NCI-H1417 (cell line): ENCODE measurements at places on chromosomes 3 and 15.

DNA sequence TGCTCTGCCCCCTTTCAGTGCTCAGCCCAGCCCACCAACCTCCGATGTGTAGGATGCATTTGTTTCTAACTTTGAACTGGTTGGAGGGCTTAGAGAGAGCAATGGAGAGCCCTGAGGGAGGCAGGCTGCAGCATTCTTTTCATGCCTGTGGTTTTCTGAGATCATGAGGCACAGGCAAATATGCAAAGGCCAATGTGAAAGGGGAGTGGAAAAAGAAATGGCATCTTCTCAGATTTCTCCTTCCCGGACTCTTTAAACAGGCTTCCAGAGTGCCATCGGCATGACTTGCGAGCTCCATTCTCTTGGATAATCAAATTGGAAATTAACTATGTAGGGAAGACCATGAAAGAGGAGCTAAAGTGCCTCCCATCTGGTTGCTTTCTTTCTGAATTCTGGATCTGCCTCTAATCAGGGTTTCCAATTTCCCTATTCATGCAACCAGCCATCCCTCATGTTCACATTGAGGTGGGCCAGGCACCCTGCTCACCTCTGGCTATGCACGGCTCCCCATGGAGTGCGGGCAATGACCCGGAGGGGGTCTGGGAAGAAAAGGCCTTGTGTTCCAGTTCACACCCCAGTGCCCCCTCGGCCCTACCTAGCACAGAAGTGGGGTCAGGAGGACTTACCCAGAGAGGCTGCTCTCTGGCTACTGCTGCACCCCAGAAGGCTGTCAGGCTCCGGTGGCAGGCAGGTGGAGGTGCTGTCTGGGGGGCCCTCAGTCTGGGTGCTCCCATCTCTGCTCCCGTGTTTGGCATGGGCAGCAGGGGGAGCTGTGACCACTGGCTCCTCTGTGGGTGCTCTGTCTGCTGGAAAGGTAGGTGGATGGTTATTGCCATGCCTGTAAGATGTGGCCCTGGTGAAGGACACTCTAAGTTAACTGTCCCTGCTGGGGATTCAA lies 16.1 kb downstream of the AMOTL2 start:
- DNase-seq, result no peak

DNA sequence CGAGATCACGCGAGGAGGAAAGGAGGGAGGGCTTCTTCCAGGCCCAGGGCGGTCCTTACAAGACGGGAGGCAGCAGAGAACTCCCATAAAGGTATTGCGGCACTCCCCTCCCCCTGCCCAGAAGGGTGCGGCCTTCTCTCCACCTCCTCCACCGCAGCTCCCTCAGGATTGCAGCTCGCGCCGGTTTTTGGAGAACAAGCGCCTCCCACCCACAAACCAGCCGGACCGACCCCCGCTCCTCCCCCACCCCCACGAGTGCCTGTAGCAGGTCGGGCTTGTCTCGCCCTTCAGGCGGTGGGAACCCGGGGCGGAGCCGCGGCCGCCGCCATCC lies 1.1 kb upstream of the SETD5 start:
- peak; percentile 88 for DNase-seq

DNA sequence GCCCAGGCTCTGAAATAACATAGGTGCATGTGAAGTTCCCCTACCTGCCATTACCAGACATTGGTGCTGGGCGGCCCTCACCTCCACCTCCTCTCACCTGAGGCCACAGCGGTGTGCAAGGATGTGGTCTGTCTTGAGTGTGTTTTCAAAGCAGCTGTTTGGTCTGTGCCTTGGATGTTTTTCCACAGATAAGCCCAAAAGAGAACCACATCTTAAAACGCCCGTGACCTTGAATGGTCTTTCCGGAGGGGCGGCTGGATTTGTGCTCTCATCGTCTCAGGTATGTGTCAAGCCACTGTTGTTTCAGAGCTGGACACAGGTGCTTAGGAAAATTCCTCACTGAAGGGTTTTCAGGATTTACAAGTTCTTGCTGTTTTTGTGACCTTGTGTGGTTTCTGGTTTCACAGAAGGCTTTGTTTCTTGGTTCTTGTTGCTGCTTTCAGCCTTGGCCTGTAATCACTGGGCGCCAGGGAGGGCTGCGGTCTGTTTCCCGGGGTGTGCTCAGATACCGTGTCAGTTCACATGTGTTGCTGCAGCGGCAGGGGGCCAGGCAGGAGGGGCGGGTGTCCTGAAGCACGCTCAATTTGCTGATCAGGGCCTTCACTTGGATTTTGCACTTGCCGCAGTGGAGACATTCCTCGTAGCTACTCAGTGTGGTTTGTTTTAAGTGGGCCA lies 128.4 kb downstream of the IGF1R start:
- peak; percentile 84 for DNase-seq

GRCh38 chr3:46284981-46285683 lies 42.9 kb downstream of the CCR3 start:
- DNase-seq, result no peak

DNA sequence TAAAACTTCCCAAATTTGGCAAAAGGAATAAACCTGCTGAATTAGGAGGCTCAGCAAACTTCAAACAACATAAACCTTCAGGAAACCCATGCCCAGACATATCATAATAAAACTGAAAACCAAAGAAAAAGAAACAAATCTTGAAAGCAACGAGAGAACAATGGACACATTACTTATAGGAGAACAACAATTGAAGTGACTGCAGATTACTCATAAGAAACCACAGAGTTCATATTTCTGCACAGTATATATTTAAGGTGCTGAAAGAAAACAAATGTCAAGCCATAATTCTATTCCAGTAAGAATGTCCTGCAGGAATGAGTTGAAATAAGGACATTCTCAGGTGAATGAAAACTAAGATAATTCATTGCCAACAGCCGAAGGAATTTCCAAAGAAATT lies 80.8 kb upstream of the PROK2 start:
- no peak for DNase-seq

DNA sequence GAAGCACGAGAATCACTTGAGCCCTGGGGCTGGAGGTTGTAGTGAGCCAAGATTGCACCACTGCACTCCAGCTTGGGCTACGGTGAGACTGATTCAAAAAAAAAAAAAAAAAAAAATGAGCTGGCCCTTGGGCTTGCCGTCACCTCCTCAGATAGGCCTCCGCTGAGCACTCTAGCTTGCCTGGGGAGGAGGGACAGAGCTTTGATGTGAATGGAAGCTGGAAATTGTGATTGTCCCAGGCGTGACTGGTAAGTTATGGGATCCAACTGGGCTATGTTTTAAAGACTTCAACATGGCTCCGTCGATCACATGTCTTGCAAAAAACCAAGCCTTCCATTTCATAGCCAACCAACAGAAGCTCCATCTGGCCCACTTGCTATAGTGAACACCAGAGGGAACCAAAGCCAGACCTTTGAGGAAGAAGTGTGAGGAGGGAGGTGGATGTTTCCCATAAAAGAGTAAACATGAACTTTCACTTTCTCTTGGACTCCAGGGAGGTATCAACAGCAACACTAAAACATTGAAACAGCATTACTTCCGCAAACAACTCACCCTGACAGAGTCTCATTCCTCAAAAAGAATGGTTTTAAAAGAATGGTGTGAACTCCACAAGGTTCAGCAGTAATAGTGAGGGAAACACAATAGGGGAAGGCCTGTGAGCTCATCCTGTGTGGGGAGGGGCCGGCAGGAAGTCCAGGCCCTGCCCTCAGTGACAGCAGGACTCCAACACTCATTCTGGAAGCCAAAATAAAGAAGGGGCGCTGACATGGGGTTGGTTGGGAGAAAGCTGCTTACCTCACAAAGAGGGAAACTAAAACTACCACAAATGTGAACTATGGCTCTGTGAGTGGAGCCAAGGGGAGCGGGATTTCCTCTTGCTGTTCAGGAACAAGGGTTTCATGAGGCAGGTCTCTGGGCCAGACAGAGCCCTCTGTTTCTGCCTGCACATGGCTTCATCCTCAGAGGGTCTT lies 59.2 kb upstream of the IL12A start:
- no peak for DNase-seq

DNA sequence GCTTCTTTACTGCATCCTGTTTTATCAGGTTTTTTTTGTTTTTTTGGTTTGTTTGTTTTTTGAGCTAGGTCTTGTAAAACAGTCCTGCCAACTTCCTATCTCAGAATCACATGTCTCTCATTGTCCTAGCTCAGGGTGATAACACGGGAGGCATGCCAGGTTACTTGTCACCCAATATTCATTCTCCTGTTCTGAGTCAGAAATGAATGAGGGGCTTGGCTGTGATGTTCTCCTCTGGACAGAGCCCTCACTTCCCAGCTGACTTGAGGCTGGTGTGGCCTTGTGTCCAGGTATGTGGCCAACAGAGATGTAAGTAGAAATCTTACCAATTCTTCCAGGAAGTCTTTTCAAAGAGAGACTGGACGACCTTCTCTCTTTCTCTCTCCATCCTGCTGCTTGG lies 317.0 kb downstream of the GABRB3 start:
- no peak for DNase-seq

DNA sequence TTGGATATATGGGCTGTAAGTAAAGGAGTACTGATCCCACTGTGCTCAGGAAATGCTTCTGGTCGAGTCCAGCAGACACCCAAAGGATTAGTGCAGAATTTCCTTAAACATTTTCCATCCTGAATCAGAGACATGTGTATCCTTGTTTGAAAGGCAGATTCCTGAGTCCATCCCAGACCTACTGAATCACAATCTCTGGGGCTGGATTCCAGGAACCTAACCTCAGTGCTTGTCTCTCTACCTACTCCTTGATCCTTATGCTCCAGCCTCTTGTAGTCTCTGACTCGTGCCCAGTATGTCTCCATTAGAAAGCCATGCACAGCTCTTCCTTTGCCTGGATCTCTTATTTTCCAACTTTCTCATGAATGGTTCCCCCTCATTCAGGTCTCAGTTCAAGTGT lies 585.8 kb downstream of the NLGN1 start:
- DNase-seq, result no peak

GRCh38 chr3:130679218-130679617 lies 67.4 kb downstream of the PIK3R4 start:
- DNase-seq, result no peak

DNA sequence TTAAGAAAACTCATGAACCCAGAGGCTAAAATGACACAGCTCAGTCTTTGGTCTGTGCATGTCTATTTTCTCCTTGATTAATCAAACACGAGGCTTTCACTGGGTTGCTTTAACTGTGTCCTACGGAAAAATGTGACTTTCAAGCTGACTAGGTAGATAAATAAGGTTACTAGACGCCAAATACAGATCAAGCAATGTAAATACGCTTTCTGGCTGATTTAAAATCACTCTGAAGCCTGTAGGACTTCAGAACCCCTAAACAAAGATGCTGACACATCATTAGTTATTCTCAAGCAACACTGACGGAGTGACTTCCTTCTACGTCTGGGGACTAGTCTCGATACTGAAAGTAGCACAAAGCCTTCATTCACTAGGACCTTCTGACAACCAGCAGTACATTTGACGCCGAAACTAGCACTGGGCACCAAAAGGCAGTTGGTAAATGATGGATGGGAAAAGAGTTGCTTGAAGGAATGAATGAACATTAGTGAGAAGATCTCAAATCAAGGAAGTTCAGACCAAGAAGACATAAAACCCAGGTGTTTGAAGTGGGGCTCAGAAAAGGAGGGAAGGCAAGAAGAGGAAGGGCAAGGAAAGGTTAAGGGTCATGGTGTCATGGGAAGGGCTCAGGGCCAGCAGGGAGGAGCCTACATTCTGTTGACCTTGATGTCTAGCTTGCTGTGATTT lies 67.1 kb upstream of the CDV3 start:
- no peak for DNase-seq

DNA sequence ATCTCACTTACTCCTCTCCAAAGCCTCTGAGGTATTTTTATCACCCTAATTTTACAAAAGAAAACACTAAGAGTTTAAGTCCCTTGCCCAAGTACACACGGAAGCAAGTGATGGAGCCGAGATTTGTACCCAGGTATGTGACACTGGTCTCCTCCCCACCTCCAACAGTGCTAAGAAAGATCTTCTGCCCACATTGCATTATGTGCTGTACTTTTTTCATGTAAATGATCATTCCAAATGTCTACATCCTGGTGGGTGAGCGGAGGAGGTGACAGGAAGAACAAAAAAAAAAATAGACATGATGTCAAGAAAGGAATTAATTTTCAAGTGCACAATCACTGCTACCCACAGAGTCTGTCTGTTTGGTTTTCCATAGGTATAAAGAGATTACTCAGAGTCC lies 694.1 kb downstream of the FHIT start:
- DNase-seq, result no peak

- no peak for DNase-seq
Measured at GRCh38 chr3:188421151-188421821, 267.3 kb downstream of the LPP start.

DNA sequence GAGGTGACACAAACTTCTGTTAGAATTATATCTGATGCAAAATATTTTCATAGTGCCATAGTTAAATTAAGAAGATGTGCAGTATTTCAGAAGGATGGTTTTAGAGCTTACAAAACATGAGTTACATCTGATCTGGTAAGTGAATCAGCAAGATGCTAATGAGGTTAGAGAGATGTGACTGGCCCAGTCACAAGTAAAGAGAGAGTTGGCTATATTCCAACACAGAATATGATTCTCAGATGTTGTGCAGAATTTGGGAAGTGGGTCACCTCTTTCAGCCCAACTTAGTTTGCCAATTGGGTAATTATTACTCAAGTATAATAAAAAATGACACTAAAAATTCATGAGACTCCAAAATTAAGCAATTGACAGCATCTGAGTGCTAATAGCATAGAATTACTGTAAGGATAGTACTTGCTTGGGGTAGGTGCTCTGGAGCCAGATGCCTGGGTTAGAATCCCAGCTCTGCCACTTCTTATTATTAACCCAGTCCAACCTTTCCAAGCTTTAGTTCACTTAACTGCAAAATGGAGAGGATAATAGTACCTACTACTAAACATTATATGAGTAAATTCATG lies 30.8 kb downstream of the P2RY1 start:
- DNase-seq, result no peak

DNA sequence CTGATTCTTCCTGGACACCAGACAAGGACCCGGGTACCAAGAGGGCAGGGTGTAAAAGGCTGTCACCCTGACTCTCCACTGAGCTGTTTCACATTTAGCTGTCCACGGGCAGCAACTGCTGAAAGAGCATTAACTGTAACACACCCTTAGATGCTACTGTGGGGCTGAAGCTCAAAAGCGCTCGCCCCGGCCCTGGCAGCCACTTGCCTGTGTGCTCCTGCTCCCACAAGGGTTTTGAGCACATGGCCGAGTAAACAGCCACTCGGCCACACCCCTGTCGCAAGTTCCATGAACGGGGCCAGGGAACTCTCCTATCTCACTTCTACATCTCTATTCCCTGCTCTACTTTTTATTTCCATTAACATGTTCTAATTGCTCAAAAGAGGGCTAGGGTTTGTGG lies 421.7 kb downstream of the TUSC7 start:
- DNase-seq, result no peak

- no peak for DNase-seq
Measured at GRCh38 chr3:66000506-66000905, 38.2 kb downstream of the MAGI1 start.

GRCh38 chr3:39515681-39516441 lies 48.4 kb downstream of the MOBP start:
- DNase-seq, result no peak

- no peak for DNase-seq
Measured at GRCh38 chr3:41148901-41149300, 50.4 kb upstream of the CTNNB1 start.

GRCh38 chr15:90609242-90610180 lies 79.8 kb downstream of the CRTC3 start:
- DNase-seq, result peak; percentile 36
